ENCODE measurements at places on chromosomes 1 and 21.

DNA sequence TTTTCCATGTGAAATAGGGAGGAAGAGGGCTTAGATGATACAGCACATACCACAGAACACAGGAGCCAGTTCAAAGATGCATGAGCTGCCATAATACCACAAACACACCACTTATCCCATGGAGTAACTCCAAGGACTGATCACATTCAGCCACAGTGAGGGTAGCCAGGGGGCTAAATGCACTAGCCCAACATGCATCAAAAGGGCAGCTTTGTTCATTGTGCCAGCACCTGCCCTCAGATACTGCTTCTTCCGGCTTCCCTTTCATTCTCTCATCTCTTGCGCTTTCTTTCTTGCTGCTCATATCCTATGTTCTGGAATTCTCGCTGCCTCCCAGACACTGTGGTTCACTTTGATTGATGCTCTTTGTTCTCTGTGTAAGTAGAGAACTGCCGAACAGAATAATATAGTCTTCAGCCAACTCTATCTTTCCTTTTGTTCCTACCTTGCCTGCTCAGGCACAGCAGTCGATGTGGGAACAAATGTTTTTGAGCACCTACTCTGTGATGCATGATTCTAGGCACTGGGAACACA lies 50.0 kb upstream of the SYT6 start:
- no peak for DNase-seq

DNA sequence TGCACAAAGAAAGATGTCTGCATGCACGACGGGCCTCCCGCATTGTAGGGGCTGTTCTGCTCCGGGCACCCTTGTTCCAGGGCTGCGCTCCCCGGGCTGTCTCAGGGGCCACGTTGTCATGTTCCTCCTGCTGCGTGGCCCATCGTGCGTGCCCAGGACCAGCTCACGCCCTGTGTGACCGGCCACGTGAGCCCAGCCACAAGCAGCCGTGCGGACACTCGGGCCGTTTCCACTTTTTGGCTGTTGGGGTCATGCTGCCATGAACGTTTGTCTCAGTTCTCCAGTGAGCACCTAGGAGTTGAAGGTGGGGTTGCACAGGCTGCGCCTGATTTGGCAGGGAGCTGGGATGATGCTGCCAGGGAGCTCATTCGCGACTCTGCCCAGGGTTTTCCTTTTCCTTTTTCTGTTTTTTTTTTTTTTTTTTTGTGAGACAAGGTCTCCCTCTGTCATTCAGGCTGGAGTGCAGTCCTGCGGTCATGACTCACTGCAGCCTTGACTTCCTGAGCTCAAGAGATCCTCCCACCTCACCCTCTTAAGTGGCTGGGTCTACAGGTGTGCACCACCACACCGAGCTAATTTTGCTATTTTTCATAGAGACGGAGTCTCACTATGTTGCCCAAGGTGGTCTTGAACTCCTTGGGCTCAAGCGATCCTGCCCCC lies 17.4 kb downstream of the PDXK start:
- DNase-seq = no peak

DNA sequence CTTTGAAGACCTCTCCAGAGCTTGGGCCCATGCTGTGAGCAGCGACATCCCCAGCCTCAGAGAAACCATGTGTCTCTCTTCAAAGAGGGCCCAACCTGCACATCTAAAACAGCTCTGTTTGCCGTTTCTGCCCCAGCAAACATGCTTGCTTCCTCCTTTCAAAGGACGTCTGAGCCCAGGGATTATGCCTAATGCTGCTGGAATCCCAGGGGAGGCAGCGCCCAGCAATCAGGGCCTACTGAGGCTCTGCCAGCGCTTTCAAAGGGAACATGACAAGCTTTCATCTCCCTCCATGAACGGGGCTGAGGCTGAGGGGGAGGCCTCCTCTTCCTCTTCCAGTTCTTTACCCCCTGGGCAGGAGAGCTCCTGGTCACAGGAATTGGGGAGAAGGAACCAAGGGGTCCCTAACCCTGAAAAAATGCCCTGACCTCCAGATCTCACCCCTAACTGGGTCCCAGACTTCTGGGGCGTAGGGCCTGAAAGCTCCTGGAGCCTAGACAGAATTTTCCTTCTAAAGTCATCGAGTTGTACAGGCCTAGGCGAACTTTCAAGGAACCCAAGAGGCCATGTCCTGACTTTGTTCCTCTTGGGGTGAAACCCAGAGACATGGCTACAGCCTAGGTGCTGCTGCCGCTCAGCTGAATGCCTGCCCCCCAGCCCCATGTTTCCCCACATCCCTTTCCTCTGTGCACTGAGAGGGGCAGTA lies 13.4 kb upstream of the ASCL5 start:
- DNase-seq = no peak

GRCh38 chr1:201501144-201501543 lies 5.8 kb downstream of the CSRP1 start:
- no peak for DNase-seq

DNA sequence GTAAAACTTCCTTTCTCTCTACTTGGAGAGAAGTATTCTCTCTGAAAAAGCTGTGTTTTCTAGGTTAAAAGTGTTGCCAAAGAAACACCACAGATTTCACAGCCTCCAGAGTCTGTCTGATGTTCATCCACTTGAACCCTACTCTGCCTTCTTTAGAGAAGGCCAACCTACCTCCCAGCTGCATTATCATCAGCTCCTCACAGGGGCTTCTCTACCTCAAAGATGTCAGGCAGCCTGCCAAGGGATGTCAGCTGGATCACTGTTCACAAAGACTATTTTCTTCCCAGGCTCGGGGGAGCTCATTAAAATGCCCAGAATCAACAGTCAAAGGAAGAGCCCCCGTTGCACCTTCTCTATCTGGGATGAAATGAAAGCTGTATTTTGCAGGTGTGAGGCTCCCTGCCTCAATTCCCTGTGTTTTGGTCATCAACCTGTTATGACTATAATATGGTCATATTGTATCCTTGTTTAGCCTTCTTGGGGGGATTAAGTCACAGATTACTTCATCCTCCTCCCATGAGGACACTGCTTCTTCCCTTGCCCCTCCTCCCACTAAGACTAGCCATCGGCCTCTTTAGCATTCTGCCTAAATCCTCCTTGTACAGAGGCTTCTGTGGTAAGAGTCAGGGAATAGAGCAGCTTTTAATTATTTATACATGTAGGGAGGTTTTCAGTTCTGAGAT lies 25.7 kb downstream of the ANGPTL7 start:
- DNase-seq = no peak

DNA sequence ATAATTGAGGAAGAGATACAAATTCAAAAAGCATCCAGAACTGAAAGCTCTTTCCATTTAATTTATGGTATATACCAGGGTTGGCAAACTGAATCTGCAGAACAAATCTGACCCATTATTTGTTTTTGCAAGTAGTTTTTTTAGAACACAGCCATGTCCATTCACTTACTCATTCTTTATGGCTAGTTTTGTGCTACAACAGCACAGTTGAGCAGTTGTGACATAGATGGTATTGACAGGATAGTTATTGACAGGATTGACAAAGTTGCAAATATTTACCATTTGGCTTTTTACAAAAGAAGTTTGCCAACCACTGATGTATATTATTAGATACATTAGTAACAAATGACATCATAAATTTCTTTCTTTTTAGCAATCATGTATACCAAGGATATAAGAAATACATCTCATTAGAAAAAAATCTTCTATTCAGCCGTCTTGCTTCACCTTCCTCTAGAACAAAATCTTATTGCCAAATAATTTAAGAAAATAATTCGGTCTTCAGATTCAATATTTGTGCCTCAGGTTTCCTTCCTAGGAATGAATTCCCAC lies 9.4 kb downstream of the ADAMTS1 start:
- DNase-seq = no peak

- DNase-seq = no peak
Observed at GRCh38 chr21:25234857-25235801, 372.2 kb downstream of the MRPL39 start.

GRCh38 chr1:2952371-2952770 lies 68.9 kb upstream of the ACTRT2 start:
- no peak for DNase-seq

GRCh38 chr1:169043823-169044222 lies 62.7 kb upstream of the ATP1B1 start:
- DNase-seq = no peak

GRCh38 chr1:36401602-36402503 lies 4.1 kb upstream of the LSM10 start:
- DNase-seq = no peak

GRCh38 chr1:234675572-234675971 lies 65.6 kb upstream of the IRF2BP2 start:
- DNase-seq = no peak

DNA sequence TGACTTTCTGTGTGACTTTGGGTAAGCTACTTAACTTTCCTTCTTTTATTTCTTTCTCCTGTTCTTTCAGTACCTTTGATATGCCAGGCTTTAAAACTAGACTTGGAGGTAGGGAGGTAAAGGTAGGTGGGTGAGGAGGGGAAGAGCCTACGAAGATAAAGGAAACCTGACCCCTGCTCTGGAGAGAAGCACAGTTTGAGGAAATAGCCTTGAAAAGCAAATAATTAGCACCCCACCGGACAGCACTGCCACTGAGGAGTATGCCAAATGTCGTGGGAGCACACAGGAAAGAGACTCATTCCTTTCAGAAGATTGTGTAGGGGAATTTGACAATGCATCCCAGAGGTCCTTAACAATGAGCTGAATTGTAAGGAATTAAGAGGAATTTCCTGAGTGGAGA lies 65.2 kb upstream of the SPAG17 start:
- no peak for DNase-seq

- DNase-seq = no peak
Observed at GRCh38 chr1:67184838-67185421, 18.7 kb downstream of the IL23R start.

DNA sequence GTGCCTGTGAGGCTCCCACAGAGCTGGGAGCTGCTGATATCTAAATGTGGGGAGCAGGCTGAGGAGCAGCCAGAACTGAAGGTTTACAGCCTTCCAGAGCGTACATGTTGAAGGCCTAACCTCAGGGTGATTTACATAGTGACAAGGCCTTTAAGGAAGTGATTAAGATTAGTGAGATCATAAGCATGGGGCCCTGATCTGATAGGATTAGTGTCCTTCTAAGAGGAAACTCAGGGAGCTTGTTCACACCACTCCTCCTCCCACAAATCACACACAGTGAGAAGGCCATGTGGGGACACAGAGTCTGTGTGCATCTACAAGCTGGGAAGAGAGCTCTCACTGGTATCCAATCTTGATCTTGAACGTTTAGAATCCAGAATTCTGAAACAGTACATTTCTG lies 92.3 kb upstream of the NBPF6 start:
- no peak for DNase-seq

- DNase-seq = peak; percentile 13
Observed at GRCh38 chr1:242245255-242245654, 246.4 kb upstream of the MAP1LC3C start.

DNA sequence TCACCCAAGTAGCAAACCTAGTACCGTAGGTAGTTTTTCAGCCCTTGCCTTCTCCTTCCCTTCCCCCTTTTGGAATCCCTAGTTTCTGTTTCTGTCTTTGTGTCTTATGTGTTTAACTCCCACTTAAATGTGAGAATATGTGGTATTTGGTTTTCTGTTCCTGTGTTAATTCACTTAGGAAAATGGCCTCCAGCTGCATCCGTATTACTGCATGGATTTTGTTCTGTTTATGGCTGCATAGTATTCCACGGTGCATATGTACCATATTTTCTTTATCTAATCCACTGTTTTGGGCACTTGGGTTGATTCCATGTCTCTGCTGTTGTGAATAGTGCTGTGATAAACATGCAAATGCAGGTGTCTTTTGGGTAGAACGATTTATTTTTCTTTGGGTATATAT lies 138.6 kb downstream of the POU2F1 start:
- DNase-seq = no peak

- peak; percentile 35 for DNase-seq
Observed at GRCh38 chr1:184788970-184789369, 34.3 kb upstream of the EDEM3 start.

DNA sequence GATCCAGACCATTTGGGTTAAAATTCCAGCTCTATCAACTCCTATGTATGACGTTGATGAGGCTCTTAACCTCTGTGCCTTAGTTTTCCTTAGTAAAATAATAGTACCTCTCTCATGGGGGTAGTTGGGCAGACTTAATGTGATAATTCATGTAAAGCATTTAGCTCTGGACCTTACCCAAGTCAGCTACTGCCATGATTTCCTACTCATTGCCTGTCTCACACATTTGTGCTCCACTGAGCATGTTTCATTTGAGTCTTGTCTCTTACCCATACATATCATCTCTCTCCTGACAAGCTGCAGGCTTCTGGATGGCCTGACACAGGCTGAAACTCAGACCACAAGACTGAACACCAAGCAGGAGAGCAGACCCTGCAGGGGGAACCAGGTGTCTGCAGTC lies 77.7 kb upstream of the ZBTB40 start:
- DNase-seq = no peak

DNA sequence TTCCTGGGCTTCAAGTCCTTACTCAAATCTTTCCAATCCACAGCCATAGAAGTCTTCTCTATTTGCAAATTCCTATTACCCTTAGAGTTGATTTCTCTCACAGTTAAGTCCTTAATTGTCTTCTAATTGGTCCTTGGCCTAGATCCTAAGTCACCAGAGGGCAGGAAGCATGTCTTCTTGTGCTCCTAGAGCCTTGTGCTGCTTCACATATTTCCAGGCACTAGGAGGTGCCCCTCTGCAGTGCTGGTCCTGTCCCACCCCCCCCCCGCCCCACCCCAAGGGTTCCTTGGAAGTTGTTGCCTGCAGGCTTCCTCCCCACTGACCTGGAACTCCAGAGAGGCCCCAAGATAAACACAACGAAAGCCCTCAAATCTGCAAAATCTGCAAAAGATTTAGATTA lies 28.1 kb upstream of the TARBP1 start:
- no peak for DNase-seq

DNA sequence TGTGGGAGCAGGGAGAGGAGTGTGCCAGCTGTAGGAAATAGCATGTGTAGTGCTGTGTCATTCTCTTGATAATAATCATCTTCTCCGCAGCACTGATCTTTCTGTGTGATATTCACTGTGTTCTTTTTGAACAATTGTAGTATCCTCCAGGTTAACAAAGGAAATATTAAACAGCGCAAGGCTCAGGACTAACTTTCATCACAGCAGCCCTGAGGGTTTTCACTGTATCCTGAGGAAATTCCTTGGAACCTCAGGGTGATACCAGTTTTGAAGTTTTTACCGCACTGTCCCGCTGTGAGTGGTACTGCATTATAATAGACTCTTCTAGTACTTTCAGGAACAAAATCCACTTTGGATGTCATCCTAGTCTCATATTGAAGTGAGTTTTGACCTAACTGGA lies 228.4 kb upstream of the COA6 start:
- DNase-seq = no peak

DNA sequence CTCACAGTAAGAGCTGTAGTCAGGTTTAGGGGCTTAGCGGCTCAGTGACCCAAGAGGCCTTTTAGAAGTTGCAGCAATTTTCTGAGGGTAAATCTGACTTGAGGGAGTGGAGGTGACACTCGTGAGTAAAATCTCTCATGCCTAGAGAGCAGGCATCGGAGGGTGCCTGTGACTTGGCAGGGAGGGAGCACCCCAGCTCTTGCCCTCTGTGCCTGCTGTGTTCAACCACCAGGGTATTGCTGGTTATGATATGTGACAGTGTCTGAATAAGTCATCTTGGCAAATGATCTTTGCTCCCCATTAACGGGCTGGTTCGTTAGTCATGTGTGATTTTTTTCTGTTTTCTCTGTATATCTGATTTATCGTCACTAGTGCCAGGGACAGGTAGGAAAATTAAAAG lies 5.9 kb downstream of the MAN1C1 start:
- DNase-seq = no peak

Measured in HL-60 (cell line).